ENCODE measurements at places on chromosomes 5 and 9.

DNA sequence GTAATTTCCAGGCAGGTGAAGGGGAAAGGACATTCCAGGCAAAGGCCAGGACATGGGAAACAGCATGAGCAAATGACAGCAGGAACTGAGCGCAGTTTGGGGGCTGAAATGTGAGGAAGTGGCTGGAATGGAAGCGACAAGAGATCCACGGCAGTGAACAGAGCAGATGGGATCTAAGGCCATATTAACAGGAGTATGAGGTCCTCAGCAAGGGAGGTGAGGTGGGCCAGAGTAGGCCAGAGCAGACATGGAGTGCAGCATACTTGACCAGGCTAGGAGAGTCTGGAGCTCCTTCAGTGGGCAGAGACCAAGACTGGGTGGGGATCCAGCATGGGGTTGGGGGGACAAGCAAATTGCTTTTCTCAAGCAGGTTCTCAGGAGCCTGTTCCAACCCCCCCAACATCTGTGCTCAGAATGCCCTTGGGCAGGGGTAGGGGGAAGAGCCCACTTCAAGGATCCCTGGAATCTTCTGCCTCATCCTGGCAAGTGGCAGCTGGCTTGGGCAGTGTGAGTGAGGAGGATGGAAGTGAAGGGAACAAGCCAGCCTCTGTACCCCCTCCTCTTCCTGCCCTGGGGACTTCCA, 34.5 kb downstream of the DAB2IP start:
- no peak for DNase-seq

DNA sequence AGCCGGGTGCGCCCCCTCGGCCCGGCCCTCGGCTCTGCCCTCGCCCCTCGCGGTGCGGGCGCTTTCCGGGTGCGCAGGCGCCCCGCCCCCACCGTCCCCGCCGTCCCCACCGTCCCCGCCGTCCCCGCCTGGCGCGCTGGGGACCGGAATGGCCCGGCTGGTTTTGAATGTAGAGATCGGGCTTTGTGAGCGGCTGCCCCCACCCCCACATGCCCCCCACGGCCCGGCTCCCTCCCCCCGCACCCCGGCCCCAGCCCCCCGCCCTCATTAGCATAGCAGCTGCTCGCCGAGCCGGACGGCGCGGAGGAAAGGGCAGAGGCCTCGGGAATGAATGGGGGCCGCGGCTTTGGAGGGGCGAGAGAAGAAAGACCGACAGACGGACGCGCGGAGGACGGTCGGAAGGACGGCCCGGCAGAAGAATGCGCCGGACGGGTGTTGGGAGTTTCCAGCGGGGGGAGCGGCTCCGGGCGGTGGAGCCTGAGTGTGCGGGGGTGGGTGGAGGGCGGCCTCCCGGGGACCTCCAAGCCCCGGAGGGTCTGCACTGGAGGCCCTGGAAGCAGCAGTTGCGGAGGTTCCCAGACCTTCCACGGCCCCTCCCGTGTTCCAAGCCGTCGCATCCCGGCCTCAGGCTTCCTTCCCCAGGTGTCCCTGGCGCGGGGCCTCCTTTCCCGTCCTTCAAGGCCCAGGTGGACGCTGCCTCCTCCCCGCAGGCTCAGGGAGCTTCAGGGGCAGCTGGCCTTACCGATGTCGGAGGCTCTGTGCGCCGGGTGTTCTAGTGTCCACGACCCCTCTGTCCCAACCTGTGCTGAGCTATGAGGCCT, 6.0 kb downstream of the NRARP start:
- no peak for DNase-seq

GRCh38 chr9:91562416-91562815, 138.8 kb upstream of the NFIL3 start:
- no peak for DNase-seq

DNA sequence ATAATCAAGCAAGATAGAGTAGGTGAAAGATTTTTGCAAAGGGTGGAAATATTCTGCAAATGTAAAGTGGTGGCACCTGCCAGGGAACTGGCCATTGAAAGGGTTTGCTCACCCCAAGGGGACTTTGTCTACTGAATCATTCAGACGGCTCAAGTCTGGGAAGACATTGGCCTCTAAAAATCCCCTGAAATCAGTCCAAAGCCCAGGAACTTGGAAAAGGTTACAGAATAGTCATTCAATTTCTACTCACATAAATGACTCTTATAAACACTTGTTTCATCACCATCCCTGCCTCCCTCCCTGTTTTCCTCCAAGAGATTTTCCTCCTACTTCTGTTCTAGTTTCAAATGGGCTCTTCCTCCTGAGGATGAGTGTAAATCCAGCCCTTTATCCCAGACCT, 28.5 kb downstream of the ZNF366 start:
- DNase-seq: no peak

GRCh38 chr5:125559296-125559695, 812.9 kb upstream of the ZNF608 start:
- no peak for DNase-seq

- DNase-seq: no peak
These were observed 21.2 kb downstream of the SWI5 start for GRCh38 chr9:128297221-128297773.

- no peak for DNase-seq
These were observed 90.2 kb downstream of the PLK2 start for GRCh38 chr5:58369513-58370190.

- DNase-seq: peak; percentile 67
These were observed 53.5 kb downstream of the RGS3 start for GRCh38 chr9:113516840-113517577.

GRCh38 chr5:148666353-148666752, 12.0 kb upstream of the HTR4 start:
- DNase-seq: no peak

DNA sequence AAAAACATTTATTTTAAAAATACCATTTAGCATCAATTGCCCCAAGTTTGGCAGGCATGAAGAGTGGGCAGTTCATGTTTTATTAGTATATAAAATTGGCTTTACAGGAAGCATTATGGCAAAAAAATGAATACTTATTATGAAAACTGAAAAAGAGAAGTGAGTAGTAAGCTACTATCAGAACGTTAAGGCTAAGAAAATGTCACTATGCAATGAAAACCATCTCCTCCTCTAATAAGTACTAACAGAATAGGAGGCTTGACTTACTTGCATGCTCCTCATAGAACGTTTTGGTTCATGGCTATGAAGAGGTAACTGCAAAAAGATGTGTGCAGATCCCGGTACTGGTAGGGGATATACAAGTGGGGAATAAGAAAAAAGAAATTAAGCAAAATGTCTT, 23.6 kb downstream of the TICAM2 start:
- no peak for DNase-seq

GRCh38 chr5:78540335-78541085, 108.1 kb downstream of the LHFPL2 start:
- no peak for DNase-seq

GRCh38 chr9:117034866-117035265, 347.8 kb downstream of the TRIM32 start:
- no peak for DNase-seq

DNA sequence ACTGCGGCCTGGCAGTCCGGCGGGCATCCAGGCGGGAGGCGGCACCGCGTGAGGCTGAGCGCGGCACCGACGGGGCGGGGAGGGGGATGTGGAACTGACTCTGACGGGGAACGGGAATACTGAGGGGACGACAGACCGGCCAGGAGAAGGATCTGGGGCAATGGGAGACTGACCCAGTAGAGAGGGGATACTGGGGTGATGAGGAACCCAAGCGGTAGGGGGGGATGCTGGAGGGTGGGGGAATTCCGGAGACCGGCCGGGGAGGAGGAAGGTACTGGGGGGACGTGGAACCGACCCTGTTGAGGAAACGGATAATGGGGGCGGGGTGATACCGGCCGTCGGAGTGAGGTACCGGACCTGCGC, 423 bp downstream of the IPPK start:
- peak; percentile 21 for DNase-seq

GRCh38 chr5:154756868-154757813, 2.0 kb downstream of the LARP1 start:
- no peak for DNase-seq

GRCh38 chr5:135399794-135400542, 937 bp upstream of the MACROH2A1 start:
- no peak for DNase-seq

DNA sequence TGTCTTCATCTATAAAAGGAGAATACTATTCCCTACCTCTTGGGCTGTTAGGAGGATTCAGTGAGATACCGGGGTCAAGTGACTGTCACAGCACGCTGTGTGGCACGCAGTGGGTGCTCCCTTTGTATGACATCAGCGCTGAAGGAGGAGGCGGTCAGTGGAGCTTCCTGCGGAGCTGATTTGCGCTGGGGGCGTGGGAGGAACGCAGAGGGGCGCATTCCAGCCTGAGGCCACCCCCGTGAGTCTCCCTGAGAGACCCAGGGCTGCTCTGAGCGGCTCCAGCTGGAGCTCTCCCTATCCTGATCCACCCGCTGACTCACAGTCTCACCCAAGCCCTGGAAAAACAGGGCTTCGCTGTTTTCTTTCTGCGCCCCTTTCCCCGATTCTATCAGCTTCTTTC, 24.3 kb upstream of the NEURL1B start:
- no peak for DNase-seq

GRCh38 chr9:3879315-3879714, 353.5 kb upstream of the RFX3 start:
- no peak for DNase-seq

- DNase-seq: no peak
These were observed 189.5 kb downstream of the SEMA5A start for GRCh38 chr5:9356351-9356825.

GRCh38 chr5:15579193-15579990, 79.4 kb downstream of the FBXL7 start:
- no peak for DNase-seq

DNA sequence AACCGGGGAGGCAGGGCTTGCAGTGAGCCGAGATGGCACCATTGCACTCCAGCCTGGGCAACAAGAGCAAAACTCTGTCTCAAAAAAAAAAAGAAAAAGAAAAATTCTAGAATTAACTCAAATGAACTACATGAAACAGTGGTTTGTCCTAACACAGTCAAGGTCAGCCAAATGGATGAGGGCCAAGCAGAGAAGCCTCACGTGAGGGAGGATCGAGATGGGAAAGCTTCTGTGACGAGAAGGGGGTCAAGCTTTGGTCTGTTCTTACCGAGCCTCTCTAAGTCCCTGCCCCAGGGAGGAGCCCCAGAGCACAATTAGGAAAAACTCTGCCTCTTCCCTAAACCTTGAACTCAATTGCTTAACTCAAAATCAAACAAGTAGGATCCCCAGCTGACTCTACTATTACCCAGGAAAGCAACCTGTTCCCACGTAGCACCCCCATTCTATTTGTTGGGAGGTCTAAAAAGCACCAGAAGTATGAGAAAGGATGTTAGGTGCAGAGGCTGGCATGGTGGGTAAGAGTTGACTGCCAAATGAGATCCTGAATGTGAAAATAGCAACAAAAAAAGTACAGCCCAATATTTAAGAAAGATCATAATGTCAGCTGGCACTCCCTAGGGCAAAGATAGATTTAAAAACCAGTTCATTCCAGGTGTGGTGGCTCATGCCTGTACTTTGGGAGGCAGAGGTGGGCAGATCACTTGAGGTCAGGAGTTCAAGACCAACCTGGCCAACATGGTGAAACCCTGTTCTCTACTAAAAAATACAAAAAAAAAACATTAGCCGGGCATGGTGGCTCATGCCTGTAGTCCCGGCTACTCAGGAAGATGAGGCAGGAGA, 7.2 kb downstream of the ALDH7A1 start:
- DNase-seq: no peak

GRCh38 chr9:76143834-76144233, 250.4 kb downstream of the RFK start:
- DNase-seq: no peak

DNA sequence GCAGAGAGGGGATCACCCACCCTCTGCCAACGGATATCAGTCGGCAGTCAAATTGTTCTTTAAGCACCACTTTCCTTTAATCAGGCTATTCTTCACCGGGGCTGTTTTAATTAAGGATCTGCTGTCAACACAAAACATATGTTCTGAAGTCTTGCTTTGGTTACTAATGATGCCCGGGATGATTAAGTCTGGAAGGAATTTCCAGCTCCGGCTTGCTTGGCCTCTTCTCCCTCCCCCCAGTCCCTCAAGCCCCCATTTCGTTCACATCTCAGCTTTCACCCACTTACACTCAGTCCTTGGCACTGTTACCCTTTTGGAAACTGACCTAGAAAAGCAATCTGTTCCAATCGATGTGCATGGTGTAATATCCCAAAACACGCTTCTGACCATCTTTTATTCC, 74.7 kb downstream of the MSX2 start:
- DNase-seq: no peak

GRCh38 chr9:131769361-131769760, 29.5 kb upstream of the RAPGEF1 start:
- DNase-seq: no peak

DNA sequence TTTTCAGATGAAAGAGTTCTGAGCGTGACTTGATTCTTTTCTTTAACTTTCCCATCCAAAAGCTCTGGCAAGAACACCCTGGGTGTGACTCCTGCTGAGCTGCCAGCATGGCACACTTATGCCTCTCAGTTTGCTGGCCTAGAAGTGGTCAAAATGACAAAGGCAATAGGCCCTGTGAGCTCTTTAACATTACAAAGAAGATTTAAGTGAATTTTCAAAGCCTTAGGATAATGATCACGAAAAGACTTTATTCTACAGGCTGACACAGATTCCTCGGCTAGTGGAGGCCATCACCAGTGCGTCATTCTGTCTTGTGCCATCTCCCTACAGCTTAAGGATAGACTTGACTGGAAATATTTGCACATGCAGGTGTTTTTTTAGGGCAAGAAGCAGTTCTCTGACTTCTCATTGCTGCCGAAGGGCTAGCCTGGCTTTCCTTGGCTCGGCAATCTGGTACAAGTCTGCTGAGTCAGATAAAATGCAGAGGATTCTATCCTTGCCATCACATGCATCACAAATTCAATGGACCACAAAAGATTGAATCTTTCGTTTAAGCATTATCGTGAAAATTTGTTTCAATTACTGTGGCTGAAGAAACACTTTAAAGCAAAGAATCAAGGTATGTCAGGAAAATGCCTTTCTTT, 311.5 kb downstream of the COX7C start:
- no peak for DNase-seq

DNA sequence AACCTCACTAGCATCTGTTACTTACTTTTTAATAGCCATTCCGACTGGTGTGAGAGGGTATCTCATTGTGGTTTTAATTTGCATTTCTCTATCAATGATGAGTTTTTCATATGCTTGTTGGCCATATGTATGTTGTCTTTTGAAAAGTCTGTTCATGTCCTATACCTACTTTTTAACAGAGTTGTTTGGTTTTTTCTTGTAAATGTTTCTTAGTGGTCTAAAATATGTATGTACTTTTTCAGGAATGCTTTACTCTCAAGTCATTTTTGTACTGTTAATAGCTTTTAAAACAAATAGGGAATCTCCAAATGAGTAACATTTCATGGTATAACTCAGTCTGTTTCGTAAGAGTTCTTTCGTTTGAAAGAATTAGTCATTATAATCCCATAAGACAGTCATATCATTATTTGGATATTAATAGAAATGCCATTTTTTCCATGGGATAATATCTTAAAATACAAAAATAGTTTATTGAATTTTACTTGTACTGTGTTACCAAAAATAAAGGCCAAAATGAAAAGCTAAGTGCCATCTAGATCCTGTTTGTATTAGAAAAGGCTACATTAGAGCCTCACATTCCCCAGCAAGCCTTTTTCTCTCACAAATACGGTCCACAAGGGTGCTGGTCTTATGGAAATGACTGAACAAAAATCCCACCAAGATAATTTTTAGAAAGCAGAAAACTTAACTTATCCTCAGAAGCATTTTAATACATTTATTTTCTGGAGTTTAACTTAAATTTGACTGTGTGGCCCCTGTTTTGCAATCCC, 247.7 kb downstream of the PJA2 start:
- DNase-seq: no peak

- DNase-seq: no peak
These were observed 50.8 kb downstream of the PLCXD3 start for GRCh38 chr5:41459557-41459956.
